ENCODE measurements at places on chromosomes 4 and X.

DNA sequence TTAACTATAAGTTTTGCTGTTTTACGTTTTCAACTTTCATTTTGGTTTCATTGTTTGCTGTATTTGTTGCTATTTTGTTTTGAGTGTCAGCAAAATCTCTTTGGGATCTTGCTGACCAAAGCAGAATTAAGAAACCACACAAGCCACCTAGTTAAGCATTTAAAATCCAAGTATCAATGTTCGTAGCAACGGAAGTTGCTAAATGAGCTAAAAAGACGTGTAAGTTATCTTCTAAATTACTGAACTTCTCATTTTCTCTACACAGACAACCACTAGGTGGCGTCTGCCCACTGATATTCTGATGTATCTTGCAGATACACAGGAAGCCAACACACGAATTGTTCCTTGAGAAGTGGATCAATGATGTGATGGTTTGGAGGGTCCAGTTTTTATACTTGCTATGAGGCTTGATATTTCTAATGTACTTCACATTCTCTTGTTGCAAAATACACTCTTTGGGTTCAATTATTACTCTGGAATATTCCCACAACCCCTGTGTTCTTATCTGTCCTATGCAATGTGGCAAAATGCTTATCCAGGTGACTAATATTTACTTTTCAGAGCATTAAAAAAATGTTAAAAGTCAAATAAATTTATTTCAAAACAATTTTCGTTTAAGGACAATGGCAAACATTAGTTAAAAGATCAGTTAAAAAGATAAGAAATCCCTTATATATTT, 250.5 kb downstream of the TECRL start:
- peak; percentile 49 for DNase-seq

- no peak for DNase-seq
Measured at GRCh38 chr4:150814873-150815272, 200.2 kb downstream of the LRBA start.

DNA sequence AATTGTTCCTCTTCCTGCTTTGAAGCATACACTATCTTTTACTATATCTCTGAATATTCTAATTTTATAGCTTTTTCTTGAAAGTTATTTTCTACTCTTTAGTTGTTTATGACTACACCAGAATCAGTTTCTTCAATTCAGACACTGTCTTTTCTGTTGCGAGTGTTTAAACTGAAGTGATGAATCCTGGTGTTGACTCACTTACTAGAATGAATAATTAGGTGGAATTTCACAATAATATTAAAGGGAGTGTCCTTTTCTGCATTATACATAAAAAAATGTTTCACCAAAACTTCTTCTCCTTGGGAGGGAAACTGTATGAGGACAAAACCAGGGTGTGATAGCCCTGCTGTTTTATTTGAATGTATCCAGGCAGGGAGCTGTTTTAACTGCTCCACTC, 1383.1 kb downstream of the C4orf33 start:
- DNase-seq: no peak

GRCh38 chr4:152690706-152691651, 11.2 kb upstream of the TMEM154 start:
- no peak for DNase-seq

- no peak for DNase-seq
Measured at GRCh38 chrX:129963729-129964128, 18.7 kb upstream of the BCORL1 start.

- no peak for DNase-seq
Measured at GRCh38 chr4:3605491-3605890, 73.3 kb upstream of the LRPAP1 start.

- no peak for DNase-seq
Measured at GRCh38 chr4:162803378-162803777, 363.3 kb downstream of the NAF1 start.

DNA sequence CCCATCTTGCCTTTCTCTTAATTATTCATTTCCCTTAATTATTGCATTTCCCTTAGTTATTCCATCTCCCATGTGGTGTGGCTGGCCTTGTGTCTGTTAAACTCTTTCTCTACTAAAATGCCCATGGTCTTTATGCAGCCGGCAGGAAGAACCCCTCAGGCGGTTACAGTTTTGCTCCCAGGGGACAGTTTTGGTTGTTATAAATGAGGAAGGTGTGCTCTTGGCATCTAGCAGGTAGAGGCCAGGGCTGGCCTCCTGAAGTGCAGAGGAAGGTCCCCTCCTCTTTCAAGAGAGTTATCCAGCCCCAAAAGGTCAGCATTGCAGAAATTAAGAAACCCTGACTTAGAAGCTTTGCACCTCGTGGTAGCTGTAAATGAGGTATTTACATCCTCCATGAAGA, 18.0 kb downstream of the TBL1X start:
- no peak for DNase-seq

DNA sequence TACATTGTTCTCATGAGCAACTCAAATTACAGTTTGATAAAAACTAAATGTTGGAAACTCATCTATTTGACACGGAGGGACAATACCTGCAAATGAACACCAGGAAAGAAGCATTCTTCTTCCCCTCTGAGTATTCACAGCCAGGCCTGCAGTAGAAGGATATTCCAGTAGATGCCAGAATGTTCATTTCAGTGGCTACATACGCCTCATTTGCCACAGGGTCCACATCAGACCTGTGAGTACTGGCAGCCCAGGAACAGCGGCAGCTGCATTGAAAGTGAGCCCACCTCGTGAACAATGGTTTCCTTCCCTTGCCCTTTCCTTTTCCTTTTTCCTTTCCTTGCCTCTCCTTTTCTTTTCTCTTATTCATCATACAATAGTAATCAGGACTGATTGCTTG, 81.1 kb upstream of the NEIL3 start:
- no peak for DNase-seq

DNA sequence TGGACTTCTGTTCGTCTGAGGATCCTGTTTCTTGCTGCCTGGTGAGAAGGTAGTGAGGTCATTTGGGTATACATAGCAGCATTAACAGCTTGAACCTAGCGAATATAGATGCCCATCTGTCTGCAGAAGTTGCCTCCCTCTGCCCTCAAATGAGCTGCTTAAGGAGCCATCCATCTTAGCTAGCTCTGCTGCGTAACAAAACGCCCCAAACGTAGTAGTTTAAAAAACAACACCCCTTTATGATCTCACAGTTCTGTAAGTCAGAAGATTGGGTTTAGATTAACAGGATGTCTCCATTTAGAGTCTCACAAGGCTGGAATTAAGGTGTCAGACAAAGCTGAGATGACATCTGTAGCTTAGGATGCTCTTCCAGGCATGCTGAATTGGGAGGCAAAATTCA, 185.3 kb downstream of the DHRSX start:
- no peak for DNase-seq

GRCh38 chr4:72505314-72505744, 63.7 kb downstream of the ADAMTS3 start:
- DNase-seq: no peak

DNA sequence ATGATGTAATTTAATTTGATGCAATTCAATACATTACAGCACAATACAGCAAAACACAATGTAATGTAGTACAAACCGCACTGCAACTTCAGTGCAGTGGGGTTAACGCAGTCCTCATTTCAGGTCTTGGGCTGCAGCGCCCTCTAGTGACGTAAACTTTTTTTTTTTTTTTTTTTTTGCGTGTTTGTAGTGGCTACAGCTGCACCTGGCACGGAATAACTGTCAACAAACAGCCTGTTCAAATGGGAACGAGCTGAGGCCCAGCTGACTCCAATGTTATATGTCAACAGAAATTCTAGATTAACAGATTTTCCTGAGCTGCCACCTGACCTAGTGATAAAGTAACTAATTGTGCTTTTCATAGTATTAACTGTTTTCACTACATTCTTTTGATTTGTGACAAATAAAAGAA, 33.5 kb upstream of the RASSF6 start:
- no peak for DNase-seq

GRCh38 chrX:11766487-11766886, 8.4 kb downstream of the MSL3 start:
- DNase-seq: no peak

DNA sequence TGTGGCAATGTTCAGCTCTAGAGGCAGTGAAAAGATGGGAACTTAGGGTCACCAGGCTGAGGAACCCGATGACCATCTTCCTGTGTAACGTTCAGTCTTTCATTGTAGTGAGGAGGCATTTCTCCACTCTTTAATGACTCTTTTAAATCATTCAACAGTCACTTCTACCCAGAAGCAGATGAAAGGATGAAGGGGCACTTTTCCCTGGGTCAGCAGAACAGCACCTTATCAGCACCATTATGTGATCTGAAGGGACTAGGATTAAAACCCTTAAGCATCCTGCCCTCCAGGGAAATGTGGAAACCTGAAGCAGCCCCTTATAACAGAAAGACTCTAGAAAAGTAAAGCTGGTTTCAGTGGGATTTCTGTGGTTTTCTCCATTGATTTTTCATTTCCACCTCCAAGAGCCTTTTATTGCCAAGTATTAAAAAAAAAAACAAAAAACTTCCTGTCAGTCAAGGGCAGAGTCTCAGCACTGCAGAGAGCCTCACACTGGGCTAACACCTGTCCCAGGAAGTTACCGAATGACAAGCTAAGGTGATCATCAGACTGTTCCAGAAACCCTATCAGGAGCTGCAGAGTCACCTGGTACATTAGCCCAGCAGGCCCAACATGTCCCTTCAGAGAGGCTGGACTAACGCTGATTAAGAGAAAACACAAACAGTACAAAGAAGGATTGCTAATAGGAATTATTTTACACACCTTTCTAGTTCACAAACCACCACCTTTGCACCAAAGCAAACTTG, 185.9 kb downstream of the SHROOM3 start:
- DNase-seq: no peak

DNA sequence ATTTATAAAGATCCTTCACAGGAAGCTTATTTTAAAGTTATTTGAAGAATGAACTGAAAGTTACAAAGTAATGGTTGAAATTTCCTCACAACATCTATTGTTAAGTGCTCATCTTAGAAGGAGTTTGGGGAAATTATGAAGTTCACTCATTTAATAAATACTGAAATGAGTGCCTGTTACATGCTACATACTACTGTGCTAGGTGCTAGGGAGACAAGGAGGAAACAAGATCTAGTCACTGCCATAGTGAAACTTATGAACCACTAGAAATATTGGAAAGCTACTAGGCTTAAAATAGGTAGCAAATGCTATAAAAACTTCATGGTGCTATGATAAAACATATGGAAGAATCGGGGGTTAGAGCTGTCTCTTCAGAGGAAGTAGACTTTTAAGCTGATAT, 97.1 kb downstream of the JADE1 start:
- DNase-seq: no peak

DNA sequence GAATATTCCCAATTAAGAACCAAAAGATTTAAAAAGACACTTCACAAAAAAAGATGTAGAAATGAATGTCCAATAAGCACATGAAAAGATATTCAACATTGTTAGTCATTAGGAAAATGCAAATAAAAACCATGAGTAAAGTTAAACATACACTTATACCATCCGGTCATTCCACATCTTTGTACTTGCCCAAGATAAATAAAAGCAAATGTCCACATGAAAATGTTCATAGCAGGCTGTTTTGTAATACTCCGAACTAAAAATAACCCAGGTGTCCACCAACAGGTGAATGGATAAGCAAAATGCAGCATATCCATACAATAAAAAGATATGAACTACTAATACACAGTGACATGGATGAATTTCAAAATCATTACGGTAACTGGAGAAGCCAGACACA, 28.6 kb upstream of the ZCCHC4 start:
- DNase-seq: no peak

GRCh38 chr4:1413204-1413663, 7.0 kb upstream of the NKX1-1 start:
- DNase-seq: no peak

DNA sequence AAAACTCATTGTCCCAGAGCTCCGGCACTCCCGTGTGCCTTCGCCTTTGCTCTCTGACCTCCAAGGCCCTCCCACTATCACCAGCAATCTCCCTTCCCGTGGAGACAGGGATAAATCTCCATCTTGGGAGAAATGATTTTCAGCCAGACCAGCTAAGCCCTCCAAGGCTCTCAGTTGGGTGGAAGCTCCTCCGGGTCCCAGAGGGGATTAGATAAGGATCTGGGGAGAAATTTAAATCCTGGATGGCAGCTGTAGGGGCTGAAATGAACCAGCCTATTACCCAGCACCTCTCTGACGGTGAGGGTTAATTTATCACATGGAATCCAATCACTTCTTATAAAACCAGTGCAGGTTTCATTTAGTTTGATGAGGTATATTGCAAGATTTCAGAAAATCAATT, 366.2 kb downstream of the FBXW7 start:
- DNase-seq: no peak

- DNase-seq: no peak
Measured at GRCh38 chrX:53357799-53358530, 64.5 kb downstream of the SMC1A start.

DNA sequence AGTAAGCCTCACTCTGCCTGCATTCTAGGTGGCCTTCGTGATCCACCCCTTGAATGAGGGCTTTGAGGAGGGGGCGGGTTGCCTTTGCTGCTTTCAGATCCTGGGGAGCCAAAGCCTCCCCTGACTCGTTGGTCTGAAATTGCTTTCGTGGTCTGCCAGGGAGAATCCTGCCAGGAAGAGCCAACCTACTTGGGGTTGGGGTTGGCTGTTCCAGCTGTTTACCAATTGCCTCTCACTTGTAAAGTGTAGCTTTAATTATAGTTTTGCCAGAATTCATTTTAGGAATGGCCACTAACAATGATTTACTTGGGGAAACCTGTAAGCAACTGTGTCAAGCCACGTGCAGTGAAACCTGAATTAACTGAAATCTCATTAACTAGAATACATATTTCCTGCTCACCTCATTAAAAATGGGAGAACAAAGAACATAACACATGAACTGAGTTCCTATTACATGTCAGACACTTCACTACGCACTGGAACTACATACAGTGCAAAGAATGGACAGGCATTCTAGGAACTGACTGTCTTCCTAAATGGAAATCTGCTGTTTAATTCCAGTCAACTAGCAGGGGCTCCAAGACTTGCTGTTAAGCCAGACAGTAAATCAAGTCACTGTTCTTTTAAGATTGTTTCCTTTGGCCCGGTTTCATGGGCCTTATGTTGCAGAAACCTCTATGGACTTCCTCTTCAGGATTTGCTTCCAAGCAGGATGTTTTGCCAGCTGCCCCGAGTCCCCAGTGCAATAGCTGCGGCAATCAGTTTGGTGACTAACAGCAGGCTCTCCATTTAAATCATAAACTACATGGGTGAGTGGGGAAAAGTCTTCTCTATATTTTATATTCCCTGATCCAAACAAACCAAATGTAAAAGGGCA, 16.4 kb upstream of the NKRF start:
- DNase-seq: no peak

DNA sequence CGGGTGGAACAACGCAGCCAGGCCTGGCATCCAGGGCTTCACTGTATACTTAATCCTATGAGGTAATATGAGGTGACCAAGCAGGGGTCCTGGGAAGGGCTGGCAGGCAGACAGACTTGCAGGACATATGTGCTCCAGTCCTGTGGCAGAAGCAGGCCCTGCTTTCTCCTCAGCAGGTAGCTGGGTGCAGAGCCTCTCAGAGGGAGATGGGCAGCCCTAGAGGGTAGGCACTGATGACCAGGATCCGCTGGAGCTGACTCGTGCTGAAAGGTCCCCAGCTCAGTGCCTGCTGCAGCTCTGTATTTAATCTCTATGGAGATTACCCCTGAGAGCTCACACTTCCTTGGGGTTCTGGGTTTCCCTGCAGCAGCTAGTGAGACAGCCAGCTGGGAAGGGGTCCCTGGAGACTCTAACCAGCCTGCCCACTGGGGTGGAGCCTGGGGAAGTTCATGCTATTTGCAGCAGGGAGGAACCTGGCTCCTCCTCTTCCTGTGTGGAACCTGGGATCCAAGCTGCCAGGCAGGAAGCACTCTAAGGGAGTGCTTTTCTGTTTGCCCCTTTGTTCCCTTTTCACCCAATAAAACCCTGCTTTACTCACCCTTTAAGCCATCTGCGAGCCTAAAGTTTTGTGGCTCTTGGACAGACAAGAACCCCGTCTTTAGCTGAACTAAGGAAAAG, 339.2 kb downstream of the DCAF12L2 start:
- DNase-seq: no peak

- no peak for DNase-seq
Measured at GRCh38 chr4:161486461-161486860, 677.3 kb downstream of the FSTL5 start.
